Foreskin keratinocyte (primary cell): ENCODE measurements at places on chromosomes 13 and 19. TPM values are rescaled to one million over a fixed set of nuclear protein-coding genes. Genes with fewer than 3 reads are reported as not detected.

Gene BRSK1
- total RNA-seq = 3.1 and 3.6 TPM in 2 replicates

Gene LILRB3
- total RNA-seq = not detected in 2 replicates

Gene PLVAP
- total RNA-seq = not detected in 2 replicates

Gene GRK1
- not detected in 2 replicates for total RNA-seq

Gene IL4I1
- total RNA-seq = 0.44 and 0.46 TPM in 2 replicates

Gene KLK11
- total RNA-seq = 3.7 and 7.5 TPM in 2 replicates

Gene TEKTIP1
- not detected in 2 replicates for total RNA-seq

Gene FCER2
- not detected in 2 replicates for total RNA-seq

Gene STOML3
- total RNA-seq = not detected in 2 replicates

Gene ANKLE1
- total RNA-seq = 2.1 and 2.7 TPM in 2 replicates

Gene RFXAP
- 1.9 and 2.1 TPM in 2 replicates for total RNA-seq

Gene CLDN10
- not detected in 2 replicates for total RNA-seq

Gene RFX1
- 4.2 and 4.6 TPM in 2 replicates for total RNA-seq

Gene TUBA3C
- not detected in 2 replicates for total RNA-seq

Gene KIR2DL1
- not detected in 2 replicates for total RNA-seq

Gene MBD3L4
- total RNA-seq = not detected in 2 replicates

Gene SLAIN1
- total RNA-seq = not detected in 2 replicates

Gene ZNF506
- total RNA-seq = 8.2 and 9.7 TPM in 2 replicates

Gene SLC1A6
- total RNA-seq = not detected in 2 replicates

Gene TMEM255B
- 0.95 and 1.4 TPM in 2 replicates for total RNA-seq

Gene CFD
- 1.6 and 1.7 TPM in 2 replicates for total RNA-seq

Gene SNRPD2
- 580 and 668 TPM in 2 replicates for total RNA-seq

Gene SAE1
- 132 and 147 TPM in 2 replicates for total RNA-seq

Gene METTL21C
- total RNA-seq = not detected in 2 replicates

Gene EEF1AKMT1
- 7.7 and 10.2 TPM in 2 replicates for total RNA-seq

Gene SMIM44
- total RNA-seq = not detected in 2 replicates

Gene ZNF724
- 11.4 and 13.2 TPM in 2 replicates for total RNA-seq

Gene SPACA4
- total RNA-seq = not detected in 2 replicates

Gene ZGLP1
- total RNA-seq = 1.6 and 2.6 TPM in 2 replicates

Gene KLK14
- not detected in 2 replicates for total RNA-seq

Gene VSIG10L
- total RNA-seq = 0.82 and 0.99 TPM in 2 replicates

Gene KRTDAP
- total RNA-seq = 9.0 and 12.6 TPM in 2 replicates
